ENCODE measurements at places on chromosomes 5 and 9.

- DNase-seq, result no peak
Observed at GRCh38 chr5:21783074-21783679, 1070.0 kb downstream of the CDH12 start.

DNA sequence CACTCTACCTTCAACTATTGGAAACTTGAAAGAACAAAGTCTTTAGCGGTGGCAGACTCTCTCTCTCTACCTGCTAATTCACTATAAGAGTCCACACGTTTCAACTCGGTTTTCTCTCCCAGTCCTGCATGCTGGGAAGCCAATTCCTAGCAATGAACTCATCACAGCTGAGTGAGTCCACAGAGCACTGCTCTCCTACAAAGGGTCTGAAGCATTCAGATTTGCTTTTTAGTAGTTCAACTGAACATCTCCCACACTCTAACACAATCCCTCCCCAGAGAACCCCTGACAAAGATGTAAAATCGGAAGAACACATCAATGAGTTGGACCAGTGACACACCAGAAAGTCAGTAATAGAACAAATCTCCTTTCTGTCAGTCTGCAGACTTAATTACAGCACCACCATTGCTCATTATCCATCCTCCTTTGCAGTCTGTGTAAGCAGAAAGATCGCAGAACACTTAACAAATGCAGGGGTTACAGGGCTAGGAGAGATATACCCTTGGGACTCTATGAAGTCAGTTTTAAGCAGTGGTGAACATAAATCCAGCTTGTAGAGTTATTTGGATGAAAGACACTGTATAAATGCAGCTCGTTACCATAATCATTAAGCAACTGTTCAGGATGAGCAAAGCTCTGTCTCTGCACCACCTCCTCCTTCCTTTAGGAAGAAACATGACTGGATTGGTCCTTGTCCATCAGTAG lies 353.4 kb upstream of the GRIA1 start:
- no peak for DNase-seq

- no peak for DNase-seq
Observed at GRCh38 chr9:7137040-7137439, 379.3 kb downstream of the KDM4C start.

GRCh38 chr5:80246995-80247729 lies 8.7 kb downstream of the SERINC5 start:
- DNase-seq, result no peak

DNA sequence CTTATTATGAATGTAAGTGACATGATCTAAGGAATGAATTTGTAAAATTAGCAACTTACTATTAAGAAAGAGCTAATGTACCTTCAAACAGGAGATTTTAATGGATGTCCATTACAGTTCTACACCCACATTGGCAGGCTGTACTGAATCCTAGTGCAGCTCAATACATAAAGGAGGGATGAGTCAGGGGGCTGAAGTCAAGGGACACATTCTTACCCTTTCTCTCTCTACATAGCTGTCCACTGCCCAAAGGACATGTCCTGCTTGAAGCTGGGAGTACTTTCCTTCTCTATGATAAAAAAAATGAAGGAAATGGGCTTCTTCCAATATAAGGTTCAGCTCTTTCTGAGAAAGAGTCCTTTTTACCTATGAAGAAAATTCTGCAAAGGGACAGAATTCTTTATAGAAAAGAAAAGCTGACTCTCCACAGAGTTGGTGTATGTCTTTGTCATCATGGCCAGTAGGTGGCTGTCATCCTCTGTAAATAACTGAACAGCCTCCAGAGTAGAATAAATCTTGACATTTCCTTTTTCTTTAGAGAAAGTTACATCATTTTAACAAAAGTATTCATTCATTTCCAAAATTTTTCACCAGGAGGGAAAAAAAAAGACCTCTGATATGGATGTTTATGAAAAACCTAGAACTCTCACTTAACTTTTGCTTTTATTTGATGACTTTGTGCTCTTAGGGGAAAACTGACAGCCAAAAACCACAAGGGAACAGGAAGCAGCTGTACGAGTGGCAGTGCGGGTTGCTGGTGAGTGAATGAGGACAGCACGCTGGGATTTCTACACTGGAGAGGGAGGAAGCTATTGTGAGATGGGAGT lies 13.1 kb upstream of the IFNA14 start:
- no peak for DNase-seq

DNA sequence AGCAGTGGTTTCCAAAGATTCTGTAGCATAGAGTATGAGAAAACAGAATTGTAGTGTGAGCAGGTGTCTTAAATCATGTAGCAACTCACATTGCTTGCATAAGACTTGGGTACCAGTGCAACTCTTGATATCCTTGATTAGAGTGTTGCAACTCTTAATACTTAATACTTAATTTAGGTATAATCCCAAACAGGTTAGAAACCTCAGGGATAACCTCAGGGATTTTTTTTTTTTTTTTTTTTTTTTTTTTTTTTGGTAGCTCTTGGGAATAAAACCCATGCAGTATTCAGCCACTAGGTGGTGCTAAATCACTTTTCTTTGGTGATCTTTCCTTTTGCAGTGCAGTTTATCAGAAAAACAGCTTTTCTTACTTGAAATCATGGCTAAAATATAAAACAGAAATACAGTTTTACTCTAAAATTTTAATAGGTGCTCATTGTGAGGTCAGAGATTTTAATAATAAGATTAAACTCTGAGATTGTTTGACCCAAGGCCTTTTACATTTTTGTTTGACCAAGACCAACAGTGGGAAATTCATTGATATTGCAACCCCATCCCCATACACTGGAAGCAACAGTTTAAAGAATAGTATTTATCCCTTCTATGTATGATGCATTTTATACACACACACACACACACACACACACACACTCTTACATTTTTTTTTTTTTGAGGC lies 55.3 kb downstream of the ERAP1 start:
- no peak for DNase-seq

- no peak for DNase-seq
Observed at GRCh38 chr9:131833906-131834305, 94.0 kb upstream of the RAPGEF1 start.

- DNase-seq, result no peak
Observed at GRCh38 chr5:150111122-150111521, 24.8 kb upstream of the CSF1R start.

- no peak for DNase-seq
Observed at GRCh38 chr5:149429839-149430721, 51.0 kb upstream of the IL17B start.

- DNase-seq, result no peak
Observed at GRCh38 chr5:1239505-1240251, 14.5 kb downstream of the SLC6A18 start.

DNA sequence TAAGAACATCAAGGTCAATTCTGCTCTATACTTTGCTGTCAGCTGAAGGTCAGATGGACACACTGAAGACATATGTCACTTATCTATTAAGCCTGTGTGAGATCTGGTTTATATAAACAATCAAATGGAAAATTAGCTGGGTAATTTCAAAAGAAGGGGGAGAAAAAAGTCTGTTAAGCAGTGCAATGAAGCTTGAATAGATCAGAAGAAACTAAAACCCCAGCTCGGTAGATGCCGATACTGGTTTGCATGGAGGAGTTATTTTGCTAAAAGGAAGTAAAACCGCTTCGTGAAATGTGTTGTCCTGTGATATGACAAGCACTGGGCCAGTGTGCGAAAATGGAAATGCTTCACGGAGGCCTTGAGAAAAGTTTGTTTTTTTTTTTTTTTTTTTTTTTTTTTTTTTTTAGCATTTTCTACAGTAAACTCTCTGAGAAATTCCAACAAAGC lies 148.8 kb downstream of the MEF2C start:
- DNase-seq, result no peak

GRCh38 chr9:15158064-15158463 lies 149.0 kb downstream of the TTC39B start:
- no peak for DNase-seq

- DNase-seq, result no peak
Observed at GRCh38 chr5:56291661-56292374, 58.7 kb upstream of the ANKRD55 start.

DNA sequence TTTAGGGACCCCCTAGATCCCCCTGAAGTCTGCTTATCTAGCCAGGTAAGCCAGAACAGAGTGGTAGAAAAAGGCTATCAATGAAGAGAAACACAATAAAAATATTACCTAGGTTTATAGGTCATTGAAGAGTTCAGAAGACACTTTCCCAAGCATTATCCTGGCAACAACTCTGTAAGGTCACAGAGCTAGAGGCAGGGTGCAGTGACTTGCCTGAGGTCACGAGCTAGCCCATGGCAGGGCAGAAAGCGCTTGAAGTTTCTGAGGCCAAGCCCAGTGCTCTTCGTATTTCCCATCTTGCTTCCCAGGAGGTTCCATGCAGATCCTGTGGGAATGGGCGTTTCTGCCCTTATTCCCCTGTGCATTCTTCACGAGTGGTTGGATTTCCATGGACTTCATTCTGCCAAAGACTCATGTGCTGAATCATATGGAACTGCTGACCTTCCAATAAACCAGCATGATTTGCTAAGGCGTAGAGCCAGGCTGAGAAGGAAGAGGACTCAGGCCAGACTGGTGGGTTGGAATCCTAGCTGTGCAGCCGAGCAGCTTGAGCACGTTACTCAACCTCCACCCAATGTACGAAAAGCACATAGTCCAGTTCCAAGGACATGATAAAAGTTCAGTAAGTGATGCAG lies 22.1 kb downstream of the TRMO start:
- no peak for DNase-seq

- DNase-seq, result no peak
Observed at GRCh38 chr5:106865279-106865678, 805.5 kb downstream of the EFNA5 start.

DNA sequence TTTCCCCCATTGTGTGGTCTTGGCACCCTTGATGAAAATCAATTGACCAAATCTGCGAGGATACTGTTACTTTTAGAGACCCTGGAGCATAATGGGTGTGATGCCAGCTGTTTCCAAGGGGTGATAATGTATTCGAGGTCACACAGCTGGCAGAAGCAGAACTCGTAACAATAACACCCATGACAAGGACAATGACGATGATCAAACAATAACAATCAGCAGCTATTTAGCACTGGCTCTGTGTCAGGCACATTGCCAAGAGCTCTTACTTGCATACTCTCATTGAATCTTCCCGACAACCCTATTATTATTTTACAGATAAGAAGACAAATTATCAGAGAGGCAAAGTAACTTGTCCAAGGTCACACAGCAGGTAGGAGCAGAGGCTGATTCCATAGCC lies 223.7 kb upstream of the MSX2 start:
- DNase-seq, result no peak

GRCh38 chr5:41414598-41414997 lies 95.8 kb downstream of the PLCXD3 start:
- no peak for DNase-seq

DNA sequence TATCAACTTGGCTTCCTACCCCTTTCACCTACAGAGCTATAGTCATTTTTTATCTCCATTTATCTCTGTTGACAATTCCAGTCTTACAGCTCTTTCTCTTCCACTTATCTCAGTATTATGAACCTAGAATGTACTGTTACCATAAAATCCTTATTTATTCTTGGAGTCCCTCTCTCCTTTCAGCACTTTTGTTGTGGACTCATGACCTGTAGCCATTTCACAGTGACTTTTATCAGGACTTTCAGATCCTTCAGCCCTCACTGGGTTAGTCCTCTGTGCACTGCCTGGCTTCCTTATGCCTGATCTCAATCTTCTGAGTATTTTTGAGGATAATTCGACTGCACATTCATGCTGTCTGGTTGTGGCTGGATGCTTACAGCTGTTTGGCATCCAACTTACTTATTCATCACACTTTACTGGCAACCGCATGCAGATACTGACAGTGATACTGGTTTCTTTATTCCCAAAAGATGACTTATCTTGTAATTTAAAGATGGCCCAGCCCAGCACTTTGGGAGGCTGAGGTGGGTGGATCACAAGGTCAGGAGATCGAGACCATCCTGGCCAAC lies 293.3 kb downstream of the MAN2A1 start:
- no peak for DNase-seq

DNA sequence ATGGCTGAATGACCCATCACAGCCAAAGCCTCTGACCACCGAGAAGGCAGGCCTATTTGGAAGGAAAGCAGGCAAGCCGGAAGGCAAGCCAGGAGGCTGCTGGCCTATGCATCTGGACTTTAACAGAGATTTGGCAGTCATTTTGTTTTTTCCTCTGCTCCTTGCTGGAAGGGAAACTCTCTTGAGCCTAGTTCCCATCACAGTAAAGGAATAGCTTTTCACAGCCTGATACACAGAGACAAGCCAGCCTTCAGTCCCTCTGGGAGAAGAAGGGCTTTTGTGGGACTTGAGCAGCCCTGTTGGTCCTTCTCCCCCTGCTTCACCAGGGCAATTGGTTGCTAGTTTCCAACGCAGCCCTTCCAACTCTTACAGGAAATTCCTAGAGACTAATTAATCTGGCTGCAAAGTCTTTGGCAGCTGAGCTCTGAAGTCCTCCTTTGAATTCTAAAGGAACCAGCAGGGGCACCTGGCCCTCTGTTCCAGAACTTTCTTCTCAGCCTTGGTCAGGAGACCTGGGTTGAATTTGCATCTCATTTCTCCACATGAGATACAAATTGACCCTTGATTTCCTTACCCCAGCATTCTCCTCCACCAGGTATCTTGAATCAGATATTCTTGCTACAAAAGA lies 157.3 kb upstream of the EPB41L4A start:
- no peak for DNase-seq

DNA sequence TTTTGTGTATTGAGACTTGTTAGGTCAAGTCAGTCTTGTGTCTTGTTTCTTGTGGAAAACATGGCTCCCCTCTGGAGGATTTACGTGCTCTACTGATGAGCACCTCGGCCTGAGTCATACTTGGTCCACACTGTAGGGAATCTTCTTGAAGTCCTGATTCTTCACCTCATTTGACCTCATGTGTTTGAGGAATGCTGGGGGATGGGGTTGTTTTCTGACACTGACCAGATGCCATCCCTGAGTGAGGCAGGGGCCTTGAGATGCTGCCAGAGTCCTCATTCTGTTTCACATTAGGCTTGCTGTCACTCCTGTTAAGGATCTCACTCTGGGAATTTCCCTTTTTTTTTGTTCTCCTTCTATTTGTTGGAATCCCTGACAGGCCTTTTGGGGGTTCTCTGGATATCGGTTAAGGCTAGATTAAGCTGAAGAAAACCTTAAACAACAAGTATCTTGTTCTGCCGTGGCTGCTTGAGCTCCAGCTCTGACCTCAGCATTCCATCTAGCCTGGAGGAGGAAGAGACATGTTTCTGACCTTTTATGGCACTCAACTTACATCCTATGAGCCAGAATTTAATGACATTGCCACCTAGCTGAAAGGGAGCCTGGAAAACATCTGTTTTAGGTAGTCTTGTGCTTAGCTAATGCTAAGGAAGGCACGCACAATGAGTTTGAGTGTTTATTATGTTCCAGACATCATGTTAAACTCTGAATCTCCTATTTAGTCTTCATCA lies 20.6 kb downstream of the TCOF1 start:
- no peak for DNase-seq

GRCh38 chr9:91034521-91034920 lies 232.9 kb downstream of the SYK start:
- DNase-seq, result no peak

- DNase-seq, result no peak
Observed at GRCh38 chr9:1837453-1838084, 177.6 kb upstream of the SMARCA2 start.

- DNase-seq, result no peak
Observed at GRCh38 chr9:122236681-122237080, 7.9 kb upstream of the LHX6 start.

All from cortex of kidney (tissue), 1 donor.